ENCODE measurements at places on chromosomes 1 and 21.

DNA sequence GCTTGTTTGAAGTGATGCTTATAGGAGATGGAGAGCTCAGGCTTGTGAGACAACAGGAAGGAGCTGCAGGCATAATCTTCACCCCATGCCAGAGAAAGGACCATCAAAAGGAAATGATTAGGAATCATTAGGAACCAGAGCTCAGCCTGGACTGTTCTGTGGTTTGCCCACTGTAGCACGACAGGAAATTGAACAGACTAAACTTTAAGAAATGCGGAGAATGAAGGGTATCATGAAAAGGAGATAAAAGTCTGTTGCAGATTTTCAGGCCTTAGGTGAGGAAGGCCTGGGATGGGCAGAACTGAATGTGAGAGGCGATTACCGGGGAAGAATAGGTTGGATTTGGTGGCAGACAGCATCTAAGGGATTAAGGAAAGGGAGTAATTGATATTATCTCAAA lies 292.0 kb upstream of the PLXNA2 start:
- DNase-seq: no peak

- DNase-seq: peak; percentile 59
Measured at GRCh38 chr1:223711173-223711572, 1.2 kb upstream of the CAPN2 start.

- peak; percentile 50 for DNase-seq
Measured at GRCh38 chr1:113617438-113618141, 141.7 kb downstream of the PHTF1 start.

DNA sequence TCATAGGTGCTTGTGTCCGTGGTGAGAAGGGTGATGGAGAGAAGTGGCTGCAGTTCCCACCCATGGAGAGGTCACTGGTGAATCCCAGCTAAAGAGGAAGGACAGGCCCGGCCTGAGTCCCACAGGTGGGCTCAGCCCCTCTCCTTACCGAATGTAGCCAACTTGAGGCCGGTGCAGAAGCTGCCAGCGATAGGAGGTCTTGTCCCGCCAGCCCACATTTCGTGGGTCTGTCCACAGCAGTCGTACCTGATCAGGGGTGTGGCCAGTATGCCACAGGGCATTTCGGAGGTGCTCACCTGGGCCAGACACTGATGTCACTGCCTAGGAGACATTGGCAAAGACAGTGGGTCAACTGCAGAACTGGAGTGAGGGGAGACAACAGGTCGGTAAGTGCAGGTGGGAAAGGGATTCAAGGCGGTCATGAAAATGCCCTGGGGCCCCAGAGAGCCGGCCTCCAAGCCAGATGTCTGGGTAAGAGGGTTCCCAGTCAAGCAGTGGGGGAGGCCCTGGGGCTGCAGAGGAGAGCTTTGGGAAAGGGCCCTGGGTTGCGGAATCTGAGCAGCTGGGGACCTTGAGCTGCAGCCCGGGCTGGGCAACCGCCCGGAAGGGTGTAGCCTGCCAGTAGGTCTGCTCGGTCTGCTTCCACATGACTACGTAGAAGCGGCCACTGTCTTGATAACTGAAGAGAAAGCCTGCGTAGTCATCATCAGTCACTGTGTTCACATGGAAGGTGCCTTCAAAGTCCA lies 10.6 kb downstream of the THBS3 start:
- DNase-seq: no peak

GRCh38 chr1:69510026-69510425 lies 57.7 kb upstream of the LRRC7 start:
- no peak for DNase-seq

All from fibroblast of mammary gland (primary cell).